ENCODE measurements at places on chromosomes 1 and 21. TPM values are rescaled to one million over a fixed set of nuclear protein-coding genes. Genes with fewer than 3 reads are reported as not detected.

Gene SPATA17
- total RNA-seq: 2.1 TPM

Gene RPS6KA1
- 15.2 TPM for total RNA-seq

Gene PDC
- not detected for total RNA-seq

Gene FAM163A
- not detected for total RNA-seq

Gene SLAMF9
- total RNA-seq: 0.34 TPM

Gene PODN
- not detected for total RNA-seq

Gene OR2L13
- not detected for total RNA-seq

Gene IFNGR2
- 57.0 TPM for total RNA-seq

Gene CYP4A11
- total RNA-seq: not detected

Gene RAP1GAP
- 11.4 TPM for total RNA-seq

Gene CYP2J2
- total RNA-seq: 0.11 TPM

Gene DDR2
- 0.21 TPM for total RNA-seq

Gene TBX19
- 0.35 TPM for total RNA-seq

Gene STYXL2
- not detected for total RNA-seq

Gene MATN1
- total RNA-seq: 0.11 TPM

Gene PGLYRP3
- not detected for total RNA-seq

Gene PRAMEF4
- not detected for total RNA-seq

Gene PLA2G2A
- total RNA-seq: not detected

Gene ICOSLG
- 2.9 TPM for total RNA-seq

Gene FCGR1A
- total RNA-seq: not detected

Gene C1QA
- total RNA-seq: not detected

Gene FCMR
- total RNA-seq: 5.2 TPM

Gene AMY2A
- total RNA-seq: not detected

Gene S100A2
- 20.2 TPM for total RNA-seq

Gene ATP1A2
- 0.10 TPM for total RNA-seq

Gene ASTN1
- not detected for total RNA-seq

Gene UBE2U
- total RNA-seq: not detected

Gene CD58
- total RNA-seq: 23.2 TPM

Gene ACTA1
- not detected for total RNA-seq

Gene IRF6
- total RNA-seq: 0.19 TPM

Gene LCE2B
- total RNA-seq: not detected

Gene FHAD1
- 0.64 TPM for total RNA-seq

Gene SLC9C2
- not detected for total RNA-seq

Gene DMBX1
- total RNA-seq: 1.1 TPM

Gene AMPD1
- total RNA-seq: not detected

Gene AMIGO1
- total RNA-seq: 1.3 TPM

Gene PCP4
- total RNA-seq: not detected

Gene CYP4A22
- not detected for total RNA-seq

Gene ZSWIM5
- total RNA-seq: 0.46 TPM

Gene CHI3L2
- 0.72 TPM for total RNA-seq

Gene PROK1
- total RNA-seq: not detected

Data from A549 treated with Mapracorat at 1 μM for 4 hours (cell line).